ENCODE measurements at places on chromosomes 7 and 10.

DNA sequence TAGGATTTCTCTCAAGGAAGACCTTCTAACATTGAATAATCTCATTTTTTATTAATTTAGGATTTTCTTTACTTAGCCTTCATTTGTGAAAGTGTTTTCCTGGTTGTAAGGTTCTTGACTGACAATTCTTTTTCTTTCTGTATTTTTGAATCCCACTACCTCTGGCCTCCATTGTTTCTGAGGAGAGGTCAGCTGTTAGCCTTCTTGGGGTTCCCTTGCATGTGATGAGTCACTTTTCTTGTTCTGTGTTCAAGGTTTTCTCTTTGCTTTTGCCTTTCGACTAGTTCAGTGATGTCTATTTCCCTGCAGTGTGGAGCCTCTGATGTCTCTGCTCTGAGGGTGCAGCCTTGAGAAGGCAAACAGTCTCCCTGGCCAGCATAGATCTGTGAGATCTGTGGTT, 304.1 kb upstream of the ZNF32 start:
- DNase-seq = no peak

DNA sequence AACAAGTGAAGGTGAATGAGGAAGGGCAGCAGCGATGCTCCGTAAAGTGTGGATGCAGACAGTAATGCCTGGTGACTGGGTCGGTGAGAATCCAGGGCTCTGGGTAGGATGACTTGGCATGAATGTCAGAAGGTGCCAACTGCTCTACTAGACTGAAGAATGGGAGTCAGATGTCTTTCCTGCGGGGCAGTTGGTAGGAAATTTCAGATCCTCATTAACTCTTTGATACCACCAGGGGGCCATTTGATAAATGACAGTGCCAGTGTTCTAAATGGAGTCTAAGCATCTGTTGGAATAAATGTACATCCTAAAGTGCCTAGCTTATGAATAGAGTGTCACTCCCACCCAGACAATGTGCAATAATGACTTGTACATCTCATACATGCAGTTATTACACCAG, 462.0 kb downstream of the GRM8 start:
- no peak for DNase-seq

- no peak for DNase-seq
Observed at GRCh38 chr10:76086761-76087639, 655.6 kb downstream of the LRMDA start.

DNA sequence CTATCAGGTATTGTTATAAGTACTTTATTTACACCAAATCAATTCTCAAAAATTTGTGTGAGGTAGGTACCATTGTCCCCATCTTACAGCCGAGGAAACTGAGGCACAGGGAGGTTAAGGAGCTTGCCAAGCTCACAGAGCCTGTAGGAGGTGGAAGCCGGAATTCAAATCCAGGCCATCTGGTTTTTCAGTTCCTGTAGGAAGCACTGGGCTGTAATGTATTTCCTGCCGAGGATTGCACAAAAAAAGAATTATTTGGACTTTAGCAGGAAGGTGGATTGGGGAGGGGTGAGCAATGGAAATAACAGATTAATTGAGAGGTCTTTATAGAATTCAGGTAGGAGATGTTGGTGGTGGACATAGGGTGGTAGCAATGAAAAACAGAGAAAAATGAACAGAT, 315.3 kb upstream of the AUTS2 start:
- DNase-seq = no peak

DNA sequence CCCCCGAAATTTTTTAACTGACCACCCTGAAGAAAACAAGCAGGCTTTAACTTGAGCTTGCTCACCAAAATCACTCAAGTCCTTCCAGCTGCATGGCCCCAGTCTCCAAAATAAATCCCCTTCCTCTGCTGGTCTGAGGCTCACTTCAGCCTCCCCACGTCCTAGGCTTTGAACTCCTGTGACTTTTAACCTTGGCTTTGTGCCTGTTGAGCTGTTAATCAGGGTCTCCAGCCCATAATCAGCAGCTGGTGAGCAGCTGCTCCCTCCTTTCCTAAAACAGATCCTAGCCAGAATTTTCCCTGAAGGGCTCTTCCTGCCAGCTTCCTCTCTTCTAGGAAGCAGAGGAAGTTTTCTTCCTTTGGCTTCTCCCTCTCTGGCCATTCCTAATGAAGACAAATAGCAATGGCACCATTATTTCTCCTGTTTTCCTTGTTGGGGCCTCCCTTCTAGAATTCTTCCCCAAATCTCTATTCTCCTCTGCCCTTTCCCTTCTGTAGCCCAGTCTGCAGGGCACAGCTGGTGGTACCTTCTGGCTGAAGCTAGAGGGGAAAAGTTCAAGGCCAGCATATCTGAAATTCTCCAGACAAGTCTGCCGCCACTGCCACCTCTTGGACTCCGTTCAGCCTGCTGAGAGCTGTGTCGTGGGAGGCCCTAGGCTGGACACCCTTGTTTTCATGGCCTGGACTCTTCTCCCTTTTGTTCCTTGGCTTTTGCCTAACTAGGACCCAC, 152.1 kb downstream of the NOC3L start:
- DNase-seq = no peak

DNA sequence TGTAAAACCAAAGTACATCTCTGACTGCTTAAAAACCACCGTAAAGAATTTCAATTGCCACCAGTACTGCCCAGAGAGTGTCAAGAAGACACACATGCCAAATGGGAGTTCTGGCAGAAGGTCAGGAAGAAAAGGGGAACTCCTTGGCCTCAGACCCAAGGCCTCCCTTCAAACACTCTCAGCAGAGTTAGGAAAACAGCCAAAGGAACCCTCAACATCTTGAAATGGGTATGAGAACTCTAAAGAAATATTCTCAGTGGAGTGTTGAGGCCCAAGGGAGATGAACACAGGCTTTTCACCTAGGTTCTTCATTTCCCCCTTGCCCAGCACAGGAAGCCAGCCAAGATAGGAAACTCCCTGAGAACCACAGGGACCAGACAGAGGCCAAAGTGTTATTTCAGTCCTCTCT, 96.1 kb upstream of the ASAH2 start:
- DNase-seq = no peak

- DNase-seq = no peak
Observed at GRCh38 chr7:131288450-131288849, 39.2 kb upstream of the MKLN1 start.

DNA sequence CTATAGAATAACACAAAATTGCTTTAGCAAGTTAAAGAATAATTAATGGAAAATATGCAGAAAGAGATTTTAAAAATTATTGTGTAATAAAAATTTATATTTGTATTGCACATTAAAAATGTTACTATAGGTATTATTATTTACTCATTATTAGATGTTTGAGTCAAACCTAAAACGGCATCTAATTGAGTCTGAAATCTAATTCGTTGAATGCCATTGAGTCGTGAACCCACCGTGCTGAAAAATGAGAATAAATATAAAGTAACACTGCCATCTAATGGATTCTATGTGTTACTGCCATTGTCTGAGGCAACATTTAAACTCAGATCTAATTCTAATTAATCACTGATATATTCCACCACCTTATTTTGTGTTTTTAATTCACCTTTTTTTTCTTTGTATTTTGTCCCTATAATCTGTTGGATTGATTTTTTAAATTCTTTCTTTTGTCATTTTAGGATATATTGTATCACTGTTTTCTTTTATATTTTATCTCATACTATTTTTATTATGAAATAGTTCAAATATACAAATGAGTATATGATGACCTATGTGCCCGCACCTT, 62.2 kb downstream of the SAMD9 start:
- DNase-seq = no peak

GRCh38 chr7:44172803-44173424, 16.3 kb downstream of the GCK start:
- DNase-seq = no peak

DNA sequence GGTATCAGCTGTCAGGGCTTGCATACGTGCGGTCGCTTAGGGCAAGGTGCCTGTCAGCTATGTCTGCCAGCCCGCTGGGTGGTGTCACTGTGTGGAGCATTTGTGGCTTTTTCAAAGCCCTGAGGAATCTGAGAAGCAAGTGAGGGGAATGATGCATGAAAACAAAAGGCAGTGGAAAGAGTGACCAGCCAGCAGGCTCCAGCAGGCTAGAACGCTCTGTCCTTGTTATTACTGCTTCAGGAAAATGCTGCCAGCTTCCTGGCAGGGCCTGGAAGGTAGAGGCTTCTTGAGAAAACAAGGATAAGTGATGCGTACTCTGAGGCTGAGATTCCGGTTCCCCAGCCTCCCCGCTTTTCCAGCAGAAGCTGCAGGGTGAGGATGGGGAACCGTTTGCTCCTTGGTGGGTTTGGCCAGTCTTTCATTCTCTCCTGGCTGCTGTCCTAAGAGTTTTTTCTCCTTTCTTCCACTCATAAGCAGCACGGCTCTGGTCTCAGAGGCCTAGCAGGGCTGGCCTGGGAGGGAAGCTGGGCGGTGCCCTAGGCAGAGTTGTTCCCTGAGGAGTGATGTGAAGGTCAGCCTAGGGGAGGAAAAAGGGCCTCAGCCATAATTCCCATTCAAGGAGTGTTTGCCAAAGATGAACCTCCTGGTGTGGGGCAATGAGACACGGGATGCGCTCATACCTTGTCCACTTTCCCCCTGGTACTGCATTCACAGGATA, 42.8 kb upstream of the MKLN1 start:
- no peak for DNase-seq

DNA sequence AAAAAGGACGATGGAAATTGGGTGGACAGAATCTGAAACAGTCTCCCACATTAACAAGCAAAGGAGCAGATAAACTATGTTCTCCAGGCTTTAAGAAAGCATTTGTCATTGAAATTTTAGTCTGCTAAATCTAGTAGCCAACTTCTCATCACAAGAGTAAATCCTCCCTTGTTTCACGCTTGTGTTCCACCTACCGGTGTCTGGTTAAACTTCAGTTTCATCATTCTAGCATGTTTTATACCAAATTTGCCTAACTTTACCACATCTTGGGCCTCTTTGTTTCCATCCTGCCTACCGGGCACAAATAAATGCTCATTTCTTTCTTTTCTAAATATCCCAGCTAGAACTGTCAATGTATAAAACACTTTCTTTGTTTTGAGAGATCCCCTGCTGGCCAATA, 5.8 kb downstream of the LIPA start:
- DNase-seq = no peak

- no peak for DNase-seq
Observed at GRCh38 chr10:23568996-23569395, 130.1 kb downstream of the OTUD1 start.

DNA sequence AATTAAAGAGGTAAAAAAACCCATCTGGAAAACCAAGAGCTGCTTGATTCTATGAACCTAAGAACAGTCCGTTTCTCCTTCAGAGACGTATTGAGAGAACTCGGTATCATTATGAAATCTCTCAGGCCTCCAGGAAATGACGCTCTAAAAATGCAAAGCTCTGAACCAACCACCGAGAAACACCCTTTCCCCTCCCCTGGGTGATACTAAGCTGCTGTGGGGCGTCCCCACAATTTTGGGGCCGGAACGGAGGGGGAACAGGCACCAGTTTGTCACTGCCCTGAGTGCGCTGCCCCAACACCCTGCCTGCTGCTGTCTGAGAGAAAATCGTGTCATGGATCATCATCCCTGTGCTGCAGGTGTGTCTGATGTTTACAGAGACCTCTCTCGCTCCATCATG, 509.5 kb downstream of the DNAJB6 start:
- DNase-seq = no peak

DNA sequence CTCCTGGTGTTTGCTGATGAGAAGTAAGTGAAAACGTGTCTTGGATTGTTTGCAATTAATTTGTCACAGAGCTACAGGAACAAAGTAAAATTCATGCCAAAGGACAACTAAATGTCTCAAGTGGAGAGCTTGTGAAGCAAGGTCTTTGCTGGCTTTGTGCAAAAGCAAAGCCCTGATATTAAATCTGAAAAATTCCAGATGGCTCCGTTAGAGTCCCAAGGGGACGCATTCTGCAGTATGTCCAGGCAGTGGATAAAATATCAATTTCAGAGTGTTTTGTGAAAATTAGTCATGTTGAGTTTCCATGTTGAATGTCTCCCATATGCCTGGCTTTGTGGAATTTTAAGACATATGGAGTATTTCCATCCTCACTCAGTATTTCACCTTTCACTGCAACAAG, 102.5 kb upstream of the PTN start:
- DNase-seq = no peak

DNA sequence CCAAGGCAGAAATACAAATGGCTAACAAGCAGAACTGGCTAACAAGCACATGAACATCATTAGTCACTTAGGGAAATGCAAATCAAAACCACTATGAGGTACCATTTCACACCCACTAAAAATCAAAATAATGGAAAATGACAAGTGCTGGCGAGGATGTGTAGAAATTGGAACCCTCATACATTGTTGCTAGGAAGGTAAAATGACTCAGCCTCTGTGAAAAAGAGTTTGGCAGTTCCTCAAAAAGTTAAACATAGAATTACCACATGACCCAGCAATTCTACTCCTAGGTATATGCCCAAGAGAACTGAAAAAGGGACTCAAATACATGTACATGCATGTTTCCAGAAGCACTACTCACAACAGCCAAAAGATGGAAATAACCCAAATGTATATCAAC, 52.8 kb upstream of the ANAPC16 start:
- DNase-seq = no peak

DNA sequence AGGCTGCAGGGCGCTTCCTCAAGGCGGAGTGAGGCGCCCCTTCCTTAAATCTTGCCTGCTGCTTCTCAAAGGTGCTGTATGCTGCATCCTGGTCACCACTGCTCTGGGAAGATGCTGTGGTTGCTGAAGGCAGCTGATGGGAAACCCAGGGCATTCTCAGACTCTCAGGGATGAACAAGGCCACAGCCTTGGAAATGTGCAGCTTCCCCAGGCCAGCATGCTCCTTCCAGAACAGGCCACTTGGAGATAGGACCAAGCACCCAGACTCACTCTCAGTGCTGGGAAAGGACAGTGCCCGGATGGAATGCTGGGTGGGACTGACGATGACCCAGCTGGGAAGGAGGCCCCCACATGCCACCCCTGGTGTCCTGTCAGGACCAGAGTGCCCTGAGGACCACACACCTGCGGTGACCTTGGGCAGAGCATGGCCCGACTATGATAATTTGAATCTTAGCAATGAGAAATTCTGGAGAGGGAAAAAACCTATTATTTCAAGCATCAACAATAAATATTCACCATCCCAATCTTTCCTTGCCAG, 235.5 kb downstream of the TNS3 start:
- DNase-seq = no peak

GRCh38 chr10:100679327-100679726, 66.1 kb upstream of the PAX2 start:
- DNase-seq = no peak

GRCh38 chr7:99190359-99191009, 17.4 kb downstream of the KPNA7 start:
- DNase-seq = no peak

DNA sequence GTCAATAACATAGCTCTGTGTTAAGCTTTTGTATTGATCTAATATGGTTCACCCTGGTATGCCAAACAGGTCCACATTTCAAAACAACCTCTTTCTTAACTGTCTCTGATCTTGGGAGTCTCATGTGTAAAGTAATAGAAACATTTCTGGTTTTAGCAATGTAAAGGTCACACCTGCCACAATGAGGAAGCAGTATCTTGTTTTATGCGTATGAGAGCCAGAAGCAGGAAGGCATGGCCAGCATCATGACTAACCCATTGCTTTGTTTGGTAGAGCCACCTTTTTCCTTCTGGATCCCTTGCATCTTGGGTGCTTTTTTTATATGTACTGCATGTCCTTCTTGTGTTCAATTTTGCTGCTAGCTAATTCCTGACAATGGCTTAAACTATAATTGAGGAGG, 411.3 kb upstream of the SEMA3C start:
- no peak for DNase-seq

- no peak for DNase-seq
Observed at GRCh38 chr7:21428659-21428941, 717 bp downstream of the SP4 start.

- no peak for DNase-seq
Observed at GRCh38 chr10:132699411-132700155, 86.4 kb downstream of the NKX6-2 start.

GRCh38 chr7:5357951-5358350, 65.7 kb downstream of the TNRC18 start:
- DNase-seq = no peak
